ENCODE measurements at places on chromosomes 16 and 17.

DNA sequence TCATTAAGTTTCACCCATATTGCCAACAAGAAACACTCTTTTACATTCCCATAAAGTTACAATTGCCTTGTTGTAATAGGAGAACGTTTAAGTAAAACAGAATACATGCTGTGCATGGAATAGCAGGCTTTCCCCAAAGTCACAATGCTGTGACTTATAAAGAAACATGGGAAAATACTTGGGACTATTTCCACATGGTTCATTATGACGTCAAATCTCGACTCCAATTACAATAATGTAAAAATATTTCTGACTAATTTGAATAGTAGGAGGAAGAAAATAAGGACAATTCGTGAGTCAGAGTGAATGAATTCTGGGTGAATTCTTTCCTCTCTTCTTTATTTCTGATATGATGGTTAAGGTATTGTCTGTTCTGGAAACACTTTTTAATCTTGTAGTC lies 52.8 kb downstream of the CDH11 start:
- no peak for DNase-seq

DNA sequence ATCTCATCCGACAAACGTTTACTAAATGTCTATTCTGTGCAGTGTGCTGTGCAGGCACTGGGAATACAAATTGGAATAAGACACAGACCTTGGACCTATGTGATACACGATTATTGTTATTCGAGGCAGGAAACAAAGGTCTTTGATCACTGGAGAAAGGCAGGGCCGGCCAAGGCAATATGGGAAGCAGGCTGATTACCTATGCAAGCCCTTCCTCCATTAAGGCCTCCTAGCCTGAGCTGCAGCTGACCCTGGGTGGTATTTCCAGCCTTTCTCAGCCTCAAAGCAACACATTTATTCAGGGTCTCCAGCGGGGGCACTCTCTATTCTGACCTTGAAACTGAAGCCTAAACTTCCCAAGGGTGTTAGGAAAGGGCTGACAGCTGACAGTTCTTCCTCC lies 13.4 kb downstream of the ST6GALNAC1 start:
- DNase-seq = no peak

DNA sequence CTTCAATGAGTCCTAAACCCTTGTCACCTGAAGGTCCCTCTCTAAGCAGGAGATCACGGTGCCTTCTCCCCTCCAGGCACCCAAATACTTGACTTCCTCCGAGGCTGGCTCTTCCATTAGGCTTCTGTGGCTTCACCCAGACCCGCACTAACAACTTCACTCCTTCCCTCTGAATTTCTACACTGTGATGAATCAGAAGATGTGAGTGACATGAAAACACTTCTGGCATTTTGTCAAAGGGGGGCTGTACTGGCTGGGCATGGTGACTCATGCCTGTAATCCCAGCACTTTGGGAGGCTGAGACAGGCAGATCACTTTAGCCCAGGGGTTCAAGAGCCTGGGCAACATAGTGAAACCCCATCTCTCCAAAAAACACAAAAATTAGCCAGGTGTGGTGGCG lies 72.6 kb upstream of the CNEP1R1 start:
- no peak for DNase-seq

- DNase-seq = no peak
These were observed 251.4 kb downstream of the PHKB start for GRCh38 chr16:47712276-47713224.

DNA sequence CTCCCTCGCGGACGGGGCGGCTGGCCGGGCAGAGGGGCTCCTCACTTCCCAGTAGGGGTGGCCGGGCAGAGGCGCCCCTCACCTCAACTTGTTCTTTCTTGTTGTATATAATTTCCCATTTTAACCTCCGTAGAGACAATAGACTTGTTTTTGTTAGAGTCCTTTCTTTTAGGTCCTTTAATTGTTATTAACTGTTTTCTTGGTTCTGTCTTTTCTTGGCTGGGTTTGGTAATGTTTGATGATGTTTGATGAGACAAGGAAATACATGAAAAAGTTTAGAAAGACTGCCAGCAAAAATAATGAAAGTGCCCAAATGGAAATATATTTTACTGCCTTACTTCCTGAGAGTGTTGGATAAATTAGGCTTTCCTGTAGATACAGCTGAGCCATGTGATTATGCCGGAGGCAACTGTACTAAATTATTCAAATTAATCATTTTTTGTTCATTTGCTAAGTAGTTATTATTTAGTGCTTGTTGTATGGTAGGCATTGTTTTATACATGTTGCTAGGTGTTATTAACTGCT lies 30.9 kb downstream of the PRPSAP2 start:
- no peak for DNase-seq

- DNase-seq = no peak
These were observed 61.4 kb upstream of the PIRT start for GRCh38 chr17:10899281-10899680.

GRCh38 chr17:1907909-1908698 lies 78.3 kb downstream of the RPA1 start:
- no peak for DNase-seq

Measured in stimulated activated CD8-positive, alpha-beta memory T cell treated with anti-CD3 and anti-CD28 coated beads, Interleukin-7, amount 100 ng/mL, for 24 hours (primary cell).